DMS79 treated with DMSO at 0.1 percent for 48 hours (cell line): ENCODE measurements at places on chromosomes 11 and 22.

DNA sequence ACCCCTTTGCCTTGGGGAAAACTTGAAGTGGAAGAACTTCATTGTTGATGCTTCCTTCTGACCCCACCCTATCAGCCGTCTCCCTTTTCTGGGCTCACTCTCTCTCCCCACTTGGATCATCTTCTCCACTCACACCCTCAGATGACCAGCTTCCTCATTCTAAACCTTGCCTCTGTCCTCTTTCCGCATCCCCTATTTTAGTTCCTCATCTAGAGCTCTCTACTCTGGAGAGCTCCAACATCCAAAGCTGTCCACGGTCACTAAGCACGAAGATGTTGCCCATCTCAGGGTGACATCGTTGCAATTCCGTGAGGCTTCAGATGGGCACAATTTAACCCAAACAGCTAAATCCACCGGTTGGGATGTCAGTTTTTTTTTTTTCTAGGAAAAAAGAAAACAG, 31.6 kb upstream of the ME3 start:
- no peak for DNase-seq

DNA sequence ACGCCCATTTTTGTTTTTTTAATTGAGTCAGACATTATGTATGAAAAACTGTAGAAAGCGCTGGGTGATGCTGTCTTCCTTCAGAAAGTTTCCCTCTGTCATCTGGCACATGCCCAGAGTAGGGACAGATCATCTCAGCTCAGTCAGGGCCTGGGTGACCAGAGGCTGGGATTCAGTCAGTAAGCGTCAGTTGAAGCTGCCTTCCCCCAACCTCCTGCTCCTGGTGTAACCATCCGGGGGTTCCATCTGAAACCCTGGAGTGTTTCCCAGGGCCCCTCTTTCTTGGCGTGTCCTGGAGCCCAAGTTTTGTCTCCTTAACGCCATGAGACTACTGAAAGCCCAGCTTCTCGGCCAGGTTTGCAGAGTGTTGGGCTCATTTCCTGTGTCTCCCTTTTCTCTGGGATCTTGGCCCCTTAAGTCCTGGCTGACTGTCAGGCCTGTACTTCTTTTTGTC, 10.7 kb downstream of the PPFIA1 start:
- no peak for DNase-seq

- DNase-seq, result no peak
Measured at GRCh38 chr11:127919206-127920000, 668.0 kb downstream of the ETS1 start.

DNA sequence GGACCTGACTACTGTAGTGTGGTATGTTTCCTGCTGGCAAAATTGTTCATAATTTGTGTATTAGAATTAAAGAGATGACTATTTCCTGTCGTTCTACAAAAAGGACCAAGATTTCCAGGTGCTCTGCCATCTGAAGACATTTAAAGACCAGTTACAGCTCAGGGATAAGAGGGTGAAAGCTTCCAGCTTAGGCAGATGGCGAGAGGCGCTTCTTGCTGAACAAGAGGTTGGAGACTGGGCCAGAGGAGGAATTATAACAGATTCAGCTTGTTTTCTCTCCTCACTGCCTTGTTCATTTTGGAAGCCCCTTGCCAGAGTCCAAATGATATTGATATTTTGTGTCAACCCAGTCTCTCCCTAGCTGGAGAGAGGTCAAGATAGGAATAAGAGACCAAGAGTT, 23.1 kb upstream of the NNMT start:
- peak; percentile 20 for DNase-seq

- DNase-seq, result no peak
Measured at GRCh38 chr22:47371263-47372090, 609.0 kb downstream of the TBC1D22A start.

- no peak for DNase-seq
Measured at GRCh38 chr11:18204220-18204619, 31.6 kb downstream of the MRGPRX4 start.

DNA sequence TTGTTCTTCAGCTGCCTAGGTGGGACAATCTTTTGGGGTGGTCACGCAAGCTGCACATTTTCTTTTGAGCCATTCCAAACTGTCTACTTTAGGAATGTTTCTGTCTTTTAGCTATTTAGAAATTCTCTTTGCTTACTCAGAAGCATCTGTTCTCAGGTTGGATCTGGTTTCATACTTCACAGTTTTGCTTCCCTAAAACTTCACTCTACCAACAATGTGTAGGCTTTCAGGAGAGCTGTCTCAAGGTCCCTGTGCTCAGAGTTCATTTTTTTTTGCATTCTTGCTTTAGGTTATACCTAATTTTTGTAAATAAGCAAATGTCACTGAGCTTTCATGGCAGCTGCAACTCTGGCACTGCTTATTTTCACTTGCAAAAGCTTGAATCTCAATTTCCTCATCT, 36.7 kb downstream of the CCDC90B start:
- no peak for DNase-seq

GRCh38 chr22:49119551-49119952, 708.1 kb downstream of the BRD1 start:
- DNase-seq, result no peak

- DNase-seq, result no peak
Measured at GRCh38 chr22:50326225-50326955, 422 bp downstream of the DENND6B start.

DNA sequence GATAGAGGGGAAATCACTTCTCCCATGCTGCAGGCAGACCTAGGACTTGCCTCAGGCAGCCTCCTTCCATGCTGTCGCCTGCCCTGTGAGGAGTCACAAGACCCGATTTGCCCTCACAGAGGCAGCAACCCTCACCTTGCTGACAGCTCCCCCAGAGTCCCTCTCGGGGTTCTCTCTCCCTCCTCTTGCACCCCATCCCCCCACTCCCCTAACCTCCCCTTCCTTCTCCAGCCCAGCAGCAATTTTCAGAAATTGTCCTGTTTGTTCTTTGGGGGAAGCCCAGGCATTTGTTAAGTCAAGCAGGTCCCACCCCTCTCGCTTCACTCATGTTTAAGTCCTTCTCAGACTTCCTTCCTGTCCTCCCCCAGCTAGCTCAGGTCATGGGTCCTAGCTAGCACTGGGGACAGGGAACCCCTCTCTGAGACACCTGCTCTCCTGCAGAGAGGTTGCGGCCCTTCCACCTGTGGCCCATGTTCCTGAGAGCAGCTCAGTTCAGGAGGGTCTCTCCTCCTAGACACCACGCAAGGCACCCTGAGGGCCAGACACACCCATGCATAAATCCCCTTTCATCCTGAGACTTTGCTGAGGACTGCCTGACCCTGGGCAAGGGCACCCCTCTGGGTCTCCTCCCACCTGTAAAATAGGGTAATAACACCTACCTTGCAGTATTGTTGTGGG, 6.3 kb upstream of the FXYD2 start:
- no peak for DNase-seq

GRCh38 chr11:473415-473814, 23.3 kb downstream of the PTDSS2 start:
- no peak for DNase-seq

GRCh38 chr11:26953770-26954392, 40.0 kb upstream of the FIBIN start:
- DNase-seq, result no peak

DNA sequence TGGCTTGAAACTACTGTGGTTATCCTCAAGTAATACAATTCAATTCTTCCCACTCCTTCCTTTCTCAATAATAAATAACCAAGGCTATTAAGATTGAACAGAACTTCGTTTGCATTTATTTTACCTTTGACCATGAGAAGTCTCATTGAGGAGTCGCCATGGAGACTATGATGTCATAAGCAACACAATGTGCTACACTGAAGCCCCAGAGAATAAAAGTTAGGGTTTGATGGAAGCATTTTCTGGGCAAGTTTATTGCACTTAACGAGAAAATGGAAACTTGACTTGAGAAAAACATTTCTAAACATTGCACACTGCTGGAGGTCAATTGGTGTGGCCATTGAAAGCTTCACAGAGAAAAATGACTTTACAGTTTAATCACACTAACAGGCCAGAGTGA, 121.5 kb downstream of the FAM76B start:
- no peak for DNase-seq

- DNase-seq, result no peak
Measured at GRCh38 chr11:95991101-95991500, 67.2 kb upstream of the MTMR2 start.

GRCh38 chr11:108891909-108892511, 227.1 kb downstream of the DDX10 start:
- DNase-seq, result no peak

DNA sequence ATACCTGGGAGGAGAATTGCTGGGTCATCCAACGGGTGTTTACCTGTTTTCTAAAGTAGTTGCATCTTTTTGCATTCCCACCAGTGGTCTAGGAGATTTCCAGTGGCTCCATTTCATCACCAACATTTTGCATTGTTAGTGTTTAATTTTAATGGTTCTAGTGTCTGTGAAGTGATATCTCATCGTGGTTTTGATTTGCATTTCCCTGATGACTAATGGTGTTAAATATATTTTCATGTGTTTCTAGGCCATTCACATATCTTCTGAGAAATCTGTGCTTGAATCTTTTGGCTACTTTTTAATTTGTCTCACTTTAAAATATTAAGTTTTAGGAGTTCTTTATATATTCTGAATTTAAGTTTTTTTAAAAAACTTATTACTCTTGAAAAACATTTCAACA, 439.6 kb downstream of the TMEM135 start:
- DNase-seq, result no peak

DNA sequence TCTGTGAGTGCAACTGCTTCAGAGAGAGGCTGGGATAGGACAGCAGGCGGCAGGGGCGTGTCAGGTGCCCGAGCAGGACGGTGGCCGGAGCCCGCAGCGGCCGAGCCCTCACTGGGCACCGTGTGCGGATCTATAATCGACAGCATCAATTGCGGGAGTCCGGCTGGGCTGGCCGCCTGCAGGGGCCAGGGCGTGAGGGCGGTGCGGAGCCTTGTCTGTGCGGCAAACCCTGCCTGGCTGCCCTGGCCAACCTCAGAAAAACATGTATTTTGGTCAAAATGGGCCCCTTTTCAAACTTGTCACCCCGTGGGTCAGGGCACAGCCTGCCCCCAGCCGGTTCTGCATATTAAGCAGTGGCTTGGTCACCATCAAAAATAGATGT, 91.3 kb upstream of the KCNQ1OT1 start:
- DNase-seq, result no peak

DNA sequence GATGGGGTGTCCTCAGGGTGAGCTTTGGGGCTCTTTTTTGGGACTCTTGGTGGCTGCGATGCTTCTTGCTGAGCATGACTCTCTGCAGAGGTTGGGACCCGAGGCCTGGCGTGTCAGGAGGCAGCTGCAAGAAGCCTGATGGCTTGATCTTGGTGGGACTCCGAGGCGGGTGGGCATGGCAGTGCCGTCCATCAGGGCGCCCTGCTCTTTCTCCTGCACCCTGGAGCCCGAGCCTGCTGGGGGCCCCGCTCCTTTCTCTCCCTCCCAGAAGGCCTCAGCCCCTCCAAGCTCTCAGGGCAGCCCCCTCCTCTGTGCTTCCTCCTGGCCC, 432.7 kb downstream of the TBC1D22A start:
- DNase-seq, result no peak

DNA sequence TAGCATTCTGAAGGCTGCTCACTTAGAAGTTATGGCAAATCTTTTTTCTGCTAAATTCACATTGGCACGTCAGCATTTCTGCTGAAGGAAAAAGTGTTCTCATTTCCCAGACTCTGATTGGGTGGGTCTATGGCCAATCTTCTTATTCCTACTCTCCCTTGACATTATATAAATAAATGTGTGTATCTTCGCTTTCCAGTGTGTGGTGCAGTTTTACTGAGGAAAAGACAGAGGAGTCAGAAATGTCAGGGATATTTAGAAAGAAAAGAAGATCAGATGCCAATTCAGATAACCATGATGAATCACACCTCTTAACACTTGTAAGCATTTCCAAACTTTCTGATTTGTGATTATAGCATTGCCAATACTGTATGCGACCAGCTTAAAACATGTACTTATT, 3.2 kb upstream of the BDNF start:
- DNase-seq, result no peak

DNA sequence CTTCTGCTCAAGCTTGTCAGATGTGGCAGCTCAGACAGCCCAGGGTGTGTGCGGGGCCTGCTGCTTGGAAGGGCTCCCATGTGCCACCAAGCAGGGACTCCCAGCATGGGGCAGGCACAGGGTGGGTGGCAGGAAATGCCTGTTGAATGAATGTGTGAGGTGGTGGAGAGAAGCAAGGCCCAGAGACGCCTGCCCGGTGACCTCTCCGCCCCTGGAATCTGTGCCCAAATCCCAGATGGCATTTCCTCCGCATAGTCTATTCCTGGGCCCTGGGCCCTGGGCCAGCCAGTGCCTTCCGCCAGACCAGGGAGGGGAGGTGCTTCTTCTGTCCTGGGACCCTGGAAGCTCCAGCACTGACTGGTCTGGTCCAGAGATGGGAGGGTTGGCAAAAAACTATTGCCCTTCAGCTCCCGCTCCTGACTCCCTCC, 3.7 kb downstream of the CST6 start:
- DNase-seq, result no peak

GRCh38 chr22:25048659-25049647, 96.4 kb downstream of the KIAA1671 start:
- peak; percentile 3 for DNase-seq

- no peak for DNase-seq
Measured at GRCh38 chr11:73513707-73514106, 84.2 kb downstream of the FAM168A start.

GRCh38 chr11:116172851-116173250, 599.9 kb downstream of the BUD13 start:
- DNase-seq, result no peak

GRCh38 chr11:83072350-83073242, 899 bp upstream of the RAB30 start:
- DNase-seq, result peak; percentile 46

DNA sequence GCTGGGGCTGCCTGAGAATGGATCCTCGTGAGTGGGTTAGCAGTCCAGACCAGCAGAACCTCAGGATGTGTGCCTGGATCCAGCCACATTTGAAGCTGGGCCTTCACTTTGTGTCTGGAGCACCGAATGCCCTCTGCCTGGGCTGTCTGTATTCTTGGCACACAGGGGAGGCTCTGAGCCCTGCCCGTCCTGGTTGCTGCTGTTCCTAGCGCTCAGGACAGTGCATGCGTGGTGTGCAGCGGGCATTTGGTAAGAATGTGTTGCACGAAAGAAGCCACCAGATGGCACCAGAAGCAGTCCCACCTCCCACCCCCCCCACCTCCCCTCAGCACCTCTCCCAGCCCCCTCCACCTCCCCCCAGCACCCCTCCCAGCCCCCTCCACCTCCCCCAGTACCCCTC, 4.1 kb upstream of the MAPK11 start:
- peak; percentile 1 for DNase-seq

GRCh38 chr11:113896156-113896879, 8.3 kb upstream of the HTR3B start:
- DNase-seq, result peak; percentile 76

DNA sequence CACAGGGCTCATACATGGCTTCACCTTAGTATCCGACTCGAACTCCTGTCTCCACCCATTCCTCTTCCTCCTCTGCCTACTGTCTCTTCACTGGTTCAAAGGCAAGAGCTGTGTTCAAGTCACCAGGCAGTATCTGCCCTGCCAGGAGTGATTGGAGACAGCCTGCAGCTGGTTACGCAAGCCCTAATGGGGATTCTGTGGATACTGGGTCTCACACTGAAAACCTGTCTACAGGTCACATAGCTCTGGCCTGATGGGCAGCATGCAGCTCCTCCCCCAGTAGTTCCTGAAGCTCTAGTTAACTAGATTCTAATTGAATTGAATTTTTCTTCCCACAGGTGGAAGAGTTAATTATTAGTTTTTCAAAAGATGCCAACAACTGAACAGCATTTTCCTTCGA, 332.2 kb downstream of the TMEM135 start:
- DNase-seq, result no peak

- no peak for DNase-seq
Measured at GRCh38 chr22:32080904-32081303, 37.8 kb downstream of the SLC5A1 start.
